ENCODE measurements at places on chromosomes 3 and 15.

GRCh38 chr3:113210604-113211329 is 590 bp upstream of the BOC start:
- no peak for DNase-seq

DNA sequence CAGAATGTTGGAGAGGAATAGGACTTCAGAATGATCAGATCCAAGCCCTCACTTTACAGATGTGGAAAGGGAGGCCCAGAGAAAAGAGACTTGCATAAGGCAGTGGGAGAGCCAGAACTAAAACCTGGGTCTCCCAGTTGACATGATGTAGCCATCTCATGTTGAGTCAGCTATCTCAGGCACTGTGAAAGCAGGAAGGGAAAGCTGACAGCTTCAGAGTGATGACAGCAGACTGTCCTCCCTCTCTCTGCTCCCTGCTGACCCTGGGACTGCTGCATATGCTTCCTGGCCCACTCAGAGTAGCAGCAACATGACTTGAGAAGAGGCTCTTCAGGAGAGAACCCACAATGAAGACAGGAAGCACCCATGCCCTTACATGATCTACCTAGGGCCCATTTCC is 14.7 kb downstream of the FHIT start:
- DNase-seq: no peak

DNA sequence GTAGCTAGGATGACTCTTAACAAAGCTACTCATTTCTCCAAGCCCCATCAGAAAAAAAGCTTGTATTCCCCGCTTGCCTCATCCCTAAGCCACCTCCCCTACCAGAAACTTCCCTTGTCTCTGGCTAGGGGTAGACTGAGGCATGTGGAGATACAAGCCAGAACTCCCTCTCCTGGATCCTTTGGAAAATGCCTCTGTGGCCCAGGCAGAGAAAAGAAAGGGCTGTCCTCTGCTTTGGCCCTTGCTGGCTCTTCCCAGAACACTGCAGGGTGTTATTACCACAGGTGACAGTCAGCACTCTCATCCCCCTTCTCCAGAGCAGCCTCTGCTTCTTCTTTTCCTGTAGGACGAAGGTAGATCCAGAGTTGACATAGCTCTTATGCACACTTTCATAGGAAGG is 15.2 kb downstream of the RMDN3 start:
- DNase-seq: no peak

GRCh38 chr15:81291916-81292522 is 31.9 kb downstream of the STARD5 start:
- DNase-seq: no peak

DNA sequence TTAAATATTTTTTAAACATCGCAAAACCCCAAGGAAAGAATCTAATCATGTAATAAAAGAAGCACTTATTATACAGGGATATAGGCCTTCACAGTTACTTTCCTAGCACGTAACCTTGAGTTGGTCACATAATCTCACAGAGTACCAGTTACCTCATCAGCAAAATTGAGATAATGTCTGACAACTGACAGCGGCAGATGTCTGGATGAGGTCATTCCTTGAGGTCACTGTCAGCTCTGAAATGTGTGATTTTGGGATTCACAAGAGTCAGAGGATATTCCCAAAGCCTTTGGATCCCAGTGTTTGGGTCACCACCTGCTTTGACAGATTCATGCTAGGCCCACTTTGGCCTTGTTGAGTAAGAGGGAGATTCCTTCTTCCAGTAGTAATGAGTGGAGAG is 151.4 kb upstream of the SEMA6D start:
- DNase-seq: no peak

- no peak for DNase-seq
Measured at GRCh38 chr3:47907784-47908183, 104.8 kb downstream of the DHX30 start.

- DNase-seq: no peak
Measured at GRCh38 chr3:46640927-46641326, 28.6 kb downstream of the FAM240A start.

GRCh38 chr3:72848703-72849081 is 447 bp upstream of the SHQ1 start:
- DNase-seq: no peak

GRCh38 chr3:30779686-30780287 is 114.7 kb downstream of the GADL1 start:
- DNase-seq: no peak

- no peak for DNase-seq
Measured at GRCh38 chr3:119300991-119301391, 6.8 kb downstream of the ARHGAP31 start.

- DNase-seq: no peak
Measured at GRCh38 chr3:188840290-188840689, 331.5 kb upstream of the TPRG1 start.

DNA sequence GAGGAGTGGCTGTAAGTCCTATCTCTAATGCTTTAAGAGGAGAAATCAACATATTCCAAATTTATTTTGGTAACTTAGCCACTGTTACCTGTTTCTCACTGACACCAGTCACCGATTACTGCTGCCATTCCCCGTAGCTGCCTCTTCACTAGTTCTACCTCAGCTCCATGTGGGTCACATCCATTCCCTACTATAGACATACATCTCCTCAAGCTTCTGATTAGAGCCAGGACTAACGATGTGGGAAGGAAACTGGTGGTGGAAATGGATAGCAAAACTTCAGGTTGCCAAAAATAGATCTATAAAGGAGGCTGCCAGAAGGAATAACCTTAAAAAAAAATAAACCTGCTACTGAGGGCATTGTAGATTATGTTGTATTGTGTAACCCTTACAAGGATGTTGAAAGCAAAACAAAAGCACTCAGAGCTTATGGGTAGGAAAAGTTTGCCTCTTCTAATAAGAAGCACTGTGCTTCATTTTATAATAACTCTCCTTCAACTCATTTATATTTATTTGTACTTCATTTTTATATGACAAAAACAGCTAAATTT is 56.0 kb downstream of the KAT2B start:
- DNase-seq: no peak

- DNase-seq: no peak
Measured at GRCh38 chr3:71207632-71208031, 375.9 kb downstream of the FOXP1 start.

- DNase-seq: no peak
Measured at GRCh38 chr3:14368885-14369284, 33.5 kb upstream of the SLC6A6 start.

DNA sequence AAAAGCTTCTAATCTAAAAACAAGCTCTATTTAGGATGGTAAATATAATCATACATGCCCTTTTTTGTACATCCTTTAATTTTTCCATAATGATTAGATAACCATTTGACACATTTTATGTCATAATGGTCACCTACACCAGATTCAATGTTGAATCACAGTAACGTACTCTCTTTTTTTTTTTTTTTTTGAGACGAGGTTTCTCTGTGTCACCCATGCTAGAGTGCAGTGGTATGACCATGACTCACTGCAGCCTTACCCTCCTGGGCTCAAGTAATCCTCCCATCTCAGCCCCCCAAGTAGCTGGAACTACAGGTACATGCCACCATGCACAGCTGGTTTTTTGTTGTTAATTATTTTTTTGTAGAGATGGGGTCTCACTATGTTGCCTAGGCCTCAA is 49.2 kb downstream of the PROS1 start:
- DNase-seq: no peak

GRCh38 chr15:48507416-48508065 is 138.0 kb downstream of the FBN1 start:
- DNase-seq: no peak

- no peak for DNase-seq
Measured at GRCh38 chr15:98438907-98439306, 209.4 kb upstream of the IGF1R start.

- no peak for DNase-seq
Measured at GRCh38 chr3:77489216-77489615, 449.3 kb downstream of the ROBO2 start.

GRCh38 chr15:96851613-96852012 is 521.1 kb downstream of the NR2F2 start:
- DNase-seq: no peak

GRCh38 chr3:61858054-61858453 is 296.7 kb downstream of the PTPRG start:
- DNase-seq: no peak

- no peak for DNase-seq
Measured at GRCh38 chr3:139447486-139447885, 28.8 kb downstream of the RBP2 start.

GRCh38 chr3:14518432-14518802 is 21.7 kb downstream of the GRIP2 start:
- DNase-seq: no peak

DNA sequence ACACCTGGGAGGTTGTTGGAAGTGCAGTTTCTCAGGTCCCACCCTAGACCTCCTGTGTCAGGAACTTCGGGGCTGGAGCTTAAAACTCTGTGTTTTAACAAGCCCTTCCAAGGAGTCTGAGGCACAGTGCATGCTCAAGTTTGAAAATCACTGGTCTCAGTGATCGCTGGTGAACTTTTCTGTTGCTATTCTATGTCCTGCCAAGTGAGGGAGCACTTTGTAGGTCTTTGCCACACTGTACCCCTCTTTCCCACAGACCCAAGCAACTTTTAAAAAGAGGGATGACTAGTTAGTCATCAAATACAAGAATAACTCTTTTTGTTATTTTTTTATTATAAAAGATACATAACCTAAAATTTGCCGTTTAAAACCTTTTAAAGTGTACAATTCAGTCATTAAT is 133.7 kb downstream of the AGBL1 start:
- DNase-seq: no peak

GRCh38 chr3:135368316-135368715 is 573.3 kb downstream of the EPHB1 start:
- no peak for DNase-seq

DNA sequence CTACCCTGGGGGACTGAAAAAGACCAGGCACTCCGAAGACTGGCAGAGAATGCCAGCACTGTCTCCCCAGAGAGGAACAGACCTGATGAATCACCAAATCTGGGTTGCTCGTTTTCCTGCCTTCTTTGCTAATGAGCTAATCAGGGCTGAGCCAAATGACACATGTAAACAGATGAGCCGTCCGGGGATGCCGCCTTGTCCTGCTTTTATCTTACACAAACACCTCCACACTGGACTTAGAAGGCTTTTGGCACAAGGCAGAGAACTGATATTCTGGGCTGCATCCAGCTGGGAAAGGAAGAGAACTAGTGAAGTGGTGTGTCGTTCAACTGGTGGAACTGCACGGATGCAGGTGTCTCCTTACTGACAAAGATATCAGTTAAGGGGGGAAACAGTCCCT is 88.1 kb downstream of the MECOM start:
- no peak for DNase-seq

DNA sequence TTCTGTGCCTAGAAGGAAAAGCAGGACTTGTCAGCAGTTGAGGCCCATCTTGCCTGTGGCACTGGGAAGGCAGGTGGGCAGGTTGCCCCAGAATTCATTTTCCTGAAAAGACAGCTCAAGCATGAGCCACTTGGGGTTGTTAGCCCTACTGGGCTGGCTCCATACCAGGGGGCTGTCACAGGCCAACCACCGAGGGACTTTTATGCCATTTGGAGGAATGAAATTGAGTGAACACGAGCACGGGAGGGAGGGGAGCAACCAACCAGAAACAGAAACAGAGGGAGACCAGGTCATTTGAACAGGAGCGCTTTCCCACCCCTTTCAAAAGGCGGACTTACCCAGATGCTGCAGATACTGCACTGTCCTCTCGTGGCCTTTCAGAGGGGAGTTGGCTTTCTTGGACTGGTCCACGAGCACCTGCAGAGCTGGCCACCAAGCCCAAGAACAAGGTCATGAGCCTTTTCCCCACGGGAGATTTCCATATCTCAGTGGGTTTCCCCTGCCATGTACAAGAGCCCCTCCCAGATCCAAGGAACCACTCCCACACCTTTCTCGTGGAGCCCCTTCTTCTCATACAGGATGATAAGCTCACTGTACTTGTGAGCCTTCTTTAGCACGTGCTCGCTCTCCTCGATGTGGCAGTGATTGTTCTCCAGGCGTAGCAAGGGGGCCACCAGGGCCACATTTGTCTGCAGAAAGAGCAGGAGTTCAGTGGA is 9.9 kb upstream of the PLA2G4F start:
- no peak for DNase-seq

DNA sequence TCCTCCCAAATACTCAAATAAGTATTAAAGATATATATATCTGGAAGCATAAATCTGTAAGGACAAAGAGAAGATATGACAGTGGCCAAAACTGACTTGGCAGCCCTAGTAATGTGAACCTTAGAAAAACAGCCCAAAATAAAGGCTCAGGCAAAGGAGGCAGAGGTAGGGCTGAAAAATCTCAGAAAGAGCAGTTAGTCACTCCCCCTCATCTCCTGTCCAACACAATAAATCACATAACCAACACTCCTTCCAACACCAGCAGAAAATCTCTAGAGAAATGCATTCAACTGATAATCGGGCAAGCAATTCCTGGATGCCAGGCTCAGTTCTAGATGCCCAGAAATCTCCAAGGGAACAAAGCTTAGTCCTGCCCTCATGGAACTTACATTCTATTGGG is 22.1 kb upstream of the CHRM5 start:
- no peak for DNase-seq

DNA sequence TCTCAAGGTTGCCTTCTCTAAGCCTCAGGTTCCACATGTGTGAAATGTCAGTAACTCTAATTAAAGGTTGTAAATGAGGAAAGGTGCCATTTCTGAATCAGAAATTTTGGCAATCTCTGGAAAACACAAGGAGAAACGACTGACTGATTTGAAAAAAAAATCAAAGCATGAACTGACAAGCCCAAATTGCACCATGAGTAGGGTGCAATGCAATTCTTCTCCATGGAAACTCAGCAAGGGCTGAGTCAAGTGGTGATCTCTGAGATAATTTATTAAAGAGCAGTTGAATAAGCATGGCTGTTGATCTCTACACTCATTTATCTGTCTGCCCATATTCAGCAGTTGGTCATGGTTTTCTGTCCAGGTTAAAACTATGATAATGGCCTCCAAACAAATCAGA is 201.6 kb upstream of the CMC1 start:
- DNase-seq: no peak

Data from stimulated activated CD8-positive, alpha-beta memory T cell treated with anti-CD3 and anti-CD28 coated beads, Interleukin-15, amount 100 ng/mL, for 4 hours (primary cell).